ENCODE measurements at places on chromosomes 12 and 14. TPM values are rescaled to one million over a fixed set of nuclear protein-coding genes. Genes with fewer than 3 reads are reported as not detected.

C12orf50 gene
- 0.20 TPM for total RNA-seq

GALNT9 gene
- total RNA-seq = 7.4 TPM

NKX2-1 gene
- total RNA-seq = not detected

PFDN5 gene
- total RNA-seq = 268 TPM

GRCh38 chr12:107510211-107510610 lies 175.4 kb upstream of the PWP1 start:
- H3K27me3 ChIP-seq = no peaks in the 10 kb centered on the region
- peaks cover 2% of the 10 kb centered on the region for H3K4me1 ChIP-seq
- no peak overlapping the region for H3K4me3 ChIP-seq
- no peak overlapping the region for H3K27ac ChIP-seq
- DNase-seq = no peak

DNA sequence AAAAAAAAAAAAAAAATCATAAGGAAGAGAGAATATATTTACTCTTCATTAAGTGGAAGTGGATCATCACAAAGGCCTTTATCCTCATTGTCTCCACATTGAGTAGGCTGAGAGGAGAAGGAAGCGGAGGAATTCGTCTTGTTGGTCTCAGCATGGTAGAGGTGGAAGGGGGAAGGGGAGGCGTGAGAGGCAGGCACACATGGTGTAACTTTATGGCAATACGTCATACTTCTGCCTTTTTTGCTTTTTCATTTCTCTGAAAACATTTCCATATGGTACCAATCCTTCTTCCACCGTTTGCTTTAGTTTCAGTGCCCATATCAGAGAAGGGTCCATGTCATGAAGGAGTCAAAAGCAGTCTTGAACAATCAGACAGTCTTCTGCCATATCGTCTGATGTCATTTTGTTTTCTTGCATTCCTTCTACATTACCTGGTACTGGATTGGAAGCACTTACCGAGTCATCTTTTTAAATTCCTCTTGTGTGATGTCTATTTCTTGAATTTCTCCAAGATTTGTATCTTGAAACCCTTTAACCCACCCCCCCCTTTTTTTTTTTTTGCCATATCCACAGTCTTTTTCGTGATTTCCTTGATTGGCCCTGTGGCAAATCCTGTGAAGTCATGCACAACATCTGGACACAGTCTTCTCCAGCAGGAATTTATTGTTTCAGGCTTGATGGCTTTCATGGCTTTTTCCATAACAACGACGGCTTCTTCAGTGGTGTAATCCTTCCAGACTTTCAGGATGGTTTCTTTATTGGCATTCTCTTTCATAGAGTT lies 8.9 kb downstream of the FUT8 start:
- H3K4me3 ChIP-seq = no peak overlapping the region
- H3K27me3 ChIP-seq = no peaks in the 10 kb centered on the region
- H3K36me3 ChIP-seq = no peaks in the 10 kb centered on the region
- no peak for DNase-seq
- no peaks in the 10 kb centered on the region for H3K4me1 ChIP-seq

DNA sequence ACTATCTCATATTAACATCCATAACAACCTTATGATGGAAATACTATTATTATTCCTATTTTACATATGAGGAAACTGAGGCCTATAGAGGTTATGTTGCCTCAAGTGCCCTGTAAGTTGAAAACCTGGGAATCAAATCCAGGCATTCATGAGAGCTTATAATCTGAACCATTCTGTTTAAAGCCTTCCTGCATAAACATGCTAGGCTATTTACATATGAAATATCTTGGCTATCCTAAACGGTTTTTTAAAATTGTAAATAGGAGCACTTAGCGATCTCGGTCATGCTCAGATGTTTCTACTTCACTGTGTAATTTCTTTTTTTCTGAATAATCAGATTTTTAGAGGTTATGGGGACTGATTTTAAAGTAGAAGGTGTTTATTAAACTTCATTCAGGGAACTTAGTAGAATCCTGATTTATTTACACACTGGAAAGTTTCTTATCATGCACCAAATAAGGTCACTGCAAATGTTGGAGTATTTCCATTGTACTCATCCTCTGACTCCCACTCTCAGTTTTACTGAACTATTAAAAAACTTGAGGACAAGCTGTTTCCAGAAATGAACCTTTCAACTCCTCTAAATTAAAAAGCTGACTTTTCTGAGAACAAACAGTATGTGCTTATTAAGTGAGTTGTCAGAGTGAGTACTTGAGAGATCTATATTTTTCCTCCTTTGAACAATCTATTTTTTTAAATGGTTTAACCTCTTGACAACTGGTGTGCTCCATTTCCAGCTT lies 141.7 kb downstream of the PIK3C2G start:
- no peaks in the 10 kb centered on the region for H3K27me3 ChIP-seq
- no peak overlapping the region for H3K4me3 ChIP-seq
- DNase-seq = no peak
- H3K27ac ChIP-seq = no peak overlapping the region

GRCh38 chr12:10829994-10830393 lies 3.8 kb upstream of the TAS2R10 start:
- no peak overlapping the region for H3K4me3 ChIP-seq
- DNase-seq = peak; percentile 9
- H3K4me1 ChIP-seq = no peaks in the 10 kb centered on the region
- H3K27me3 ChIP-seq = no peaks in the 10 kb centered on the region
- no peaks in the 10 kb centered on the region for H3K36me3 ChIP-seq
- H3K27ac ChIP-seq = no peak overlapping the region

DNA sequence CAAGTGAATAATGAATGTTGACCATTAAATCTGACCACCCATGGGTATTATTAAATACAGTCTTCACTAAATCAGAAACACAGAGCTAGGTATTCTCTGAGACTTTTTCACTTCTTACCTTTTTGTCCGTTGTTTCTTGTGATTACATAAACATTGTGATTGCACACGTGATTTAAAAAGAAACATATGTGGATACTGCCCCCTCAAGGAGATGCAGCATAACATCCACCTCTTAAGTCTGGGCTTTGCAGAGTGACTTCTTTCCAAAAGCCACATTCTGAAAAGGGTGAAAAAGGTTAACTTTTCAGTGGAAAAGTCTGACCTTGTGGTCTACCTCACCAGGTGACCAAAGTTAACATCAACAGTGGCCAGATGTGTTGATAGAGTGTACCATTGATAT lies 185.5 kb upstream of the FAR2 start:
- peaks cover 7% of the 10 kb centered on the region for H3K4me1 ChIP-seq
- no peaks in the 10 kb centered on the region for H3K36me3 ChIP-seq
- DNase-seq = peak; percentile 39
- H3K4me3 ChIP-seq = no peak overlapping the region

- no peak overlapping the region for H3K27ac ChIP-seq
- H3K27me3 ChIP-seq = peaks cover 23% of the 10 kb centered on the region
Measured at GRCh38 chr12:131592972-131593371, 117.9 kb upstream of the SFSWAP start.

DNA sequence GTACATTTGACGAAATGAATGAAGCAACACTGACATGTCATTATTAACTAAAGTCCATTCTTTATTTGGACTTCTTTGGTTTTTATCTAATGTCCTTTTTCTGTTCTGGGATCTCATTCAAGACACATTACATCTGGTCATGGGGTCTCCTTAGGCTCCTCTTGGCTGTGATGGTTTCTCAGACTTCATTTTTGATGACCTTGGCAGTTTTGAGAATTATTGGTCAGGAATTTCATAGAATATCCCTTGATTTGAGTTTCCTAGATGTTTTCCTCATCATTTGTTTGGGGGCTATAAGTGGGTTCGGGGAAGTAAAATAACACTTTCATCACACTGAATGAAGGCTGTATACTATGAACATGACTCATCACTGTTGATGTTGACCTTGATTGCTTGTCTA lies 770.6 kb downstream of the AACS start:
- peaks cover 10% of the 10 kb centered on the region for H3K27me3 ChIP-seq
- DNase-seq = no peak
- no peak overlapping the region for H3K4me3 ChIP-seq
- no peaks in the 10 kb centered on the region for H3K4me1 ChIP-seq
- H3K36me3 ChIP-seq = no peaks in the 10 kb centered on the region
- no peak overlapping the region for H3K27ac ChIP-seq

DNA sequence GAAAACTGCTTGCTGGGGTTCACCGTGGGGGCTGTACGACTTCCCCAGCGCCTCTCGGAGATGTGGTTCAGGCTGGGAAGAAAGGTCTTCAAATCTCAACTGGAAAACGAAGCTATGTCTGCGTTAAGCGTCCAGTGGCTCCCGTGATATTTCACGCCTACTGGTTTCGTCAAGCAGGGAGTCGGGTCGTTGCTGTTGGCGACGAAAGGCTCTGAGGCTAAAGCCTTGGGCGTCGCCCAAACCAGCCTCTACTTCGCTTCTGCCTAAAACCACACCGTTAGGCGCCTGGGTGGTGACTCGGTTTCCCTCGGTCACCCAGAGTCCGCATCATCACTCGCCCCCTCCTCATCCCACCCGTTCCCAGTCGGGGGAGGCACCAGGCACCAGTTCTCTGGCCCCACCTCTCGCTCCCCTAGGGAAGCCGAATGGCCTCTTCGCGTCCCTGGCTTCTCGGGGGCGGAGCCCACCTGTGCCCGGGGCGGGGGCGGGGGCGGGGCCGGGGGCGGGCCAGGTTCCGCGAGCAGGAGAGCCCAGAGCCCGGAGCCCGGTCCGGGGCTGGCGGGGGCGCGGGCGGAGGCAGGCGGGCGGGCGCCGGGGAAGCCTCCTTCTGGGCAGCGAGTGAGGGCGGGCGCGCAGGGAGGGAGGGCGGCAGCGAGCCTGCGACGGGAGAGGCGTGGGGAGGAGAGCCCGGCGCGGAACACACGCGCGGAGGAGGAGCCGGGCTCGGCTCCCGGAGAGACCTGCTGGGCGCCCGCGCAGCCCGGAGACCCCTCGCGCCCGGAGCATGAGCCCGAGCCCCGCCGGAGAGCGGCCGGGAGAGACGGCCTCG lies at the start of gene B4GALNT3:
Gene B4GALNT3, plus strand, starts transcription at position 510 of the 829 bp plus-strand sequence. CDS start 438 bp downstream, outside the sequence.
- peaks cover 9% of the 10 kb centered on the region for H3K4me1 ChIP-seq
- peak; percentile 66 for DNase-seq
- no peaks in the 10 kb centered on the region for H3K27me3 ChIP-seq
- H3K4me3 ChIP-seq = peak within 1 kb of the TSS; percentile 72
- H3K36me3 ChIP-seq = no peaks in the 10 kb centered on the region

- no peak for DNase-seq
- H3K27me3 ChIP-seq = no peaks in the 10 kb centered on the region
- no peaks in the 10 kb centered on the region for H3K4me1 ChIP-seq
Measured at GRCh38 chr12:68279227-68280054, 26.0 kb upstream of the IL22 start.

- peaks cover 14% of the 10 kb centered on the region for H3K4me1 ChIP-seq
- no peak overlapping the region for H3K4me3 ChIP-seq
- no peak overlapping the region for H3K27ac ChIP-seq
- peaks cover 13% of the 10 kb centered on the region for H3K27me3 ChIP-seq
- peak; percentile 76 for DNase-seq
Measured at GRCh38 chr12:29710104-29710503, 73.6 kb downstream of the TMTC1 start.

DNA sequence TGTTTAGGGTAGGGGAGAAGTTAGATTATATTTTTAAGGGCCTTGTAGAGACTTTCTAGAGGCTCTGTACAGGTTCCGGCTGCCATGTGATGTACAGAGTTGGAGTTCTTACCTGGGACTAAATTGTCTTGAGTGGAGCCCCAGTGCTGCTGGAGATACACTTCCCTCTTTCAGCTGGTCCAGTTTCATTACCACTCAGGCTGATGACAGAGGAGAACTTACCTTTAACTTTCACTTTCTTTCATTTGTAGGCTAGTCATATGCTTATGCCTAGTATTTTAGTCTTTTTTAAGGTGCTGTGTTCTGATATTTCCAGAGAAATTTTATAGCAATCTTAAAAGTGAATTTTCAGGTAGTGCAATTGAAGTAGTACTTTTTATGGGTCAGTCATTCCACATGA lies 117.3 kb downstream of the ERC1 start:
- H3K27ac ChIP-seq = no peak overlapping the region
- no peak overlapping the region for H3K4me3 ChIP-seq
- no peaks in the 10 kb centered on the region for H3K4me1 ChIP-seq
- no peaks in the 10 kb centered on the region for H3K36me3 ChIP-seq
- no peak for DNase-seq

DNA sequence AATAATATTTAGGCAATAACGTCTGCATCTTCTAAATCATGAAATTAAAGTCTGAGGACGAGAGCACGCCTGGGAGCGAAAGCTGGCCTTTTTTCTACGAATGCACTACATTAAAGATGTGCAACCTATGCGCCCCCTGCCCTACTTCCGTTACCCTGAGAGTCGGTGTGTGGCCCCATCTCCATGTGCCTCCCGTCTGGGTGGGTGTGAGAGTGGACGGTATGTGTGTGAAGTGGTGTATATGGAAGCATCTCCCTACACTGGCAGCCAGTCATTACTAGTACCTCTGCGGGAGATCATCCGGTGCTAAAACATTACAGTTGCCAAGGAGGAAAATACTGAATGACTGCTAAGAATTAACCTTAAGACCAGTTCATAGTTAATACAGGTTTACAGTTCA lies 19.3 kb downstream of the CKB start:
- no peak overlapping the region for H3K27ac ChIP-seq
- H3K36me3 ChIP-seq = peaks cover 47% of the 10 kb centered on the region
- no peak for DNase-seq

DNA sequence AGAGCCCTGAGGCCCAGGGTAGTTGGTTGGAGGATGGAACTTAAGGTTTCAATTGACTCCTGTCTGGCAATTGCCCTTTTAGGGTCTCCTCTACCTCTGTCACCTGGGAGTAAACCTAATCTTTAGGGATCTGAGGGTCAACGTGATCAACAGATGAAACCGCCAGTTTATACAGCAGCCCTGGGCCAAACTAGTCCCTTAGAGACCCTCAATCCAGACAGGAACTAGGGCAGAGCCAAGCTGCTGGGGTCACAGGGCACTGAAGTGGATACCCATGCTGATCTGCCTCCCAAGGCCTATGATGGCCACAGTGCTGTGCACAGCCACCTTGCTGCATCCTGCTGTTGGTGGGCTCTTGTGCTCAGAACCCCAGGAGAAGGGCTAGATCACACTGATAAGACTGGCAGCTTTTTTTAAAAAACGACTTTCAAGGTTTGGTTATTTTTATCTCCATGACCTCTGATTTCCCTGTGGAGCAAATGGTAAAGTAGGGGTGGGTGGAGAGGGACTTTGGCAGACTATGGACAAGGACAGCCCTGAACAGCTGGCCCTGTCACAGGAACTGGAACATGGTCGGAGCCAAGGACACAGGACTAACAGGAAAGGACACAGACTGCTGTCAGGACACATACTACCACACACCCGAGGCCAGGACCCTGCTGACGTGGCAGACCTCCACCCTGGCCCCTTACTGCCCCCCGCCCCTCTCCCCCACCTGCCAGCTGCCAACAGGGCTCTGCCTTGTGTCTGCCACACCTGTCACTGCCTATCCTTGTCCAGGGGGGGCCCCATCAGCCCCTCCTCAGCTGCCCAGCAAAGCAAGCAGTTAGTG lies 474 bp downstream of the FITM1 start:
- no peak for DNase-seq
- H3K4me3 ChIP-seq = no peak overlapping the region
- H3K4me1 ChIP-seq = no peaks in the 10 kb centered on the region
- H3K27me3 ChIP-seq = no peaks in the 10 kb centered on the region

- no peak for DNase-seq
- no peaks in the 10 kb centered on the region for H3K36me3 ChIP-seq
- H3K27ac ChIP-seq = no peak overlapping the region
- no peaks in the 10 kb centered on the region for H3K27me3 ChIP-seq
Measured at GRCh38 chr12:75884465-75884985, 147.1 kb downstream of the PHLDA1 start.

- H3K27ac ChIP-seq = peak overlapping the region; percentile 58
- peaks cover 13% of the 10 kb centered on the region for H3K4me1 ChIP-seq
- DNase-seq = peak; percentile 45
- H3K4me3 ChIP-seq = peak overlapping the region; percentile 71
Measured at GRCh38 chr12:14774906-14775635, 28.2 kb downstream of the WBP11 start.
